ENCODE measurements at places on chromosomes 5 and 9.

GRCh38 chr5:59745415-59745863, 148.1 kb downstream of the PDE4D start:
- no peak for DNase-seq

- no peak for DNase-seq
Measured at GRCh38 chr9:79431019-79431679, 140.6 kb upstream of the TLE4 start.

DNA sequence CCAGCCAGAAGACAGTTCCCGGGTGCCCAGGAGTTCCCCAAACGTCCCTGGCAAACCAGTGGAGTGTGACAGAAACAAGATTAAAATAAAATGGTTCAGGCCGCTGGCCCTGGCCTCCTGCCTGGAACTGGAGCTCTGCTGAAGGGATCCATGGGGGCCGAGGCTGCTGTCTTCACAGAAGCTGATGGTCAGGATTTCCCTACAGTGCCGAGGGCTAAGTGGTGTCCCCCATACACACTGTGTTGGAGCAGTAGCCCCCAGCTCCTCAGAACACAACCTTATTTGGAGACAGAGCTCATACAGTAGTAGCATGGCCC, 55.9 kb downstream of the MRPL36 start:
- no peak for DNase-seq

DNA sequence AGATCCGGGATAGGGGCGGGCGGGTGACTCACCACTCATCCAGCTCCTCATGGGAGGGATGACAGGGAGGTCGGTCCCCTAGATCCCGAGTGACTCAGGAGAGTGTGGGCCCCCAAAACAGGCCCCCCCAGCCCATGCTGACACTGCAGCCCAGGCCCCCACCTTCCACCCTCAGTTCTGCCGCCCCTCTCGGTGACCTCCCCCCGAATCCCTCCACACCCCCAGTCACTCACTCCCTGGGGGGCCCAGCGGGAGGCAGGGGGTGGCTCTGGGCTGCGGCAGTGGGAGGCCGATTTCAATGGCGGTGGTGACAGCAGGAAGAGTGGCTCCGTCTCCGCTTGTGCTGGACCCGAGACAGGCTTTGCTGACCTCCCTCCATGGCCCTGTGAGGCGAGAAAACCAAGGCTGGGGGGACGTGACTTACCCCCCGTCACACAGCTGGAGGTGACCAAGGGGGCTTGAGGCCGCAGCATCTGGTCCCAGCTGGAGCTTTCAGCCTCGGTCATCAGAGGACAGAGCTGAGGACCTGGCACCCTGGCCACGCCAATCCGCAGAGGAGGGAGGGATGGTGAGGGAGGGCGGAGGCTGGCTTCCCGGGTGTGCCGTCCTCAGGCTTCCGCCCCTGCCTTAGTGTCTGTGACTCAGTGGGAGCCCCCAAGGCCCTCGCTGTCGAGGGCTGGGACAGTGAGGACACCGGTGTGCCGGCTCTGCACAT, 9.0 kb downstream of the GPSM1 start:
- DNase-seq, result no peak

DNA sequence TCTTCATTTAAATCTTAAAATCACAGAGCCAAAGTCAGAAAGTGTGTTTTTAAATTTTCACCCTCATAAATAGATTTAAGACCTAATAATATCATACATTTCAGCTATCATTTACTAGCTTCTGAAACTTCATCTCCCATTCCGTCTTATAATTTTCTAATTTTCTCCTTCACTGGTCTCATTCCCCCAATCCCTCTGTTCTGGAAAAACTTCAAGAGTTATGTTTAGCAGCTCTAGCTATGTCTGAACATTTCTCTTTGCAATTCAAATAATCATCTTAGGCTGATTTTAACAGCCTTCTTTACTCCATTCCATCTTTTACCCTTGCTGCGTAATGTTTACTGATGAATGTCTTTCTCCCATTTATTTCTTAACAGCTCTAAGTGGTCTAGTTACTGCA, 192.4 kb downstream of the SLF1 start:
- DNase-seq, result no peak

- DNase-seq, result no peak
Measured at GRCh38 chr9:121954477-121955140, 138.5 kb downstream of the TTLL11 start.

GRCh38 chr5:5716665-5717064, 294.2 kb downstream of the ICE1 start:
- DNase-seq, result no peak

GRCh38 chr5:25458628-25459027, 813.9 kb upstream of the CDH10 start:
- DNase-seq, result no peak

- no peak for DNase-seq
Measured at GRCh38 chr9:33731142-33731541, 64.2 kb upstream of the PRSS3 start.

- DNase-seq, result no peak
Measured at GRCh38 chr9:91495450-91495849, 71.8 kb upstream of the NFIL3 start.

- peak; percentile 54 for DNase-seq
Measured at GRCh38 chr5:74648835-74649293, 8.3 kb upstream of the ENC1 start.

- DNase-seq, result no peak
Measured at GRCh38 chr5:116528519-116529234, 45.9 kb downstream of the SEMA6A start.

DNA sequence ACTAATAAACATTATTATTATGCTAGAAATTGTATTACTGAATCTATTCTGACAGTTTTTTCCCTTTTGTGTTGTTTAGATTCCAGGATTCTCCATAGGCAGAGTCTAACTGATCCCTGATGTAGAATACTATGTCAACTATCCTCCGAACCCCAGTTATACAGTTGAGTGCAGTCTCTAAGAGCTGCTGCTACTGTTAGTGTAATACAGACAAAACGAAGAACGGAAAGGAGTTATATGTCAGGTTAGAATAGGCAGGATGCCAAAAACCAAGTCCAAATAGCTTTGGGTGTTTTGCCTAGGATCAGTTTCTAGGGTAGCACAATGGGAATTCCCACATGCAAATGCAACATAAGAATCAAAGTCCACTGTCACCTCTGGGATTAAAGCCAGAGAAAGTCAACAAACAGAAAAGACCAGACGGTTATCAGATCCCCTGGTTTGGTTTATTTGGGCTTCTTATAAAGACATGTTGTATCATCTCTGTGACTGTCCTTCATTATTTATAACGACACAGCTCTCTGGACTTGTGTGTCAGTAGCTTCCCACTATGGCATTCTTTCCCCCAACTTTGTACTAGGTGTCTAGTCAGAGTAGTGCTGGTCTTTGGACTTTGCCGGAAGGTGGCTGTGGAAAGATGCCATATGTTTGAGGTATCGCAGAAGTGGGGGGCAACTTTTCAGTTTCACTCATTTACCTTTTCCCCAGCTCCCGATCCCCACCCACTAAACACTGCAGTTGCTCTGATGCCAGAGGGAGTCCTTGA, 14.9 kb upstream of the TMEM38B start:
- no peak for DNase-seq

GRCh38 chr5:95631991-95632675, 12.2 kb downstream of the GPR150 start:
- peak; percentile 92 for DNase-seq

- no peak for DNase-seq
Measured at GRCh38 chr5:69305512-69305911, 27.1 kb downstream of the CCDC125 start.

Data from CD4-positive, alpha-beta memory T cell (primary cell).